ENCODE measurements at places on chromosomes 1 and 21.

- no peak for DNase-seq
- H3K27ac ChIP-seq, result no peak overlapping the region
- no peaks in the 10 kb centered on the region for H3K36me3 ChIP-seq
- no peaks in the 10 kb centered on the region for H3K4me1 ChIP-seq
- H3K4me3 ChIP-seq, result no peak overlapping the region
These were observed 123.7 kb downstream of the CDC7 start for GRCh38 chr1:91624331-91624730.

- no peaks in the 10 kb centered on the region for H3K27me3 ChIP-seq
- H3K27ac ChIP-seq, result peak overlapping the region; percentile 84
- DNase-seq, result peak; percentile 81
These were observed 49.7 kb downstream of the RASSF5 start for GRCh38 chr1:206556750-206557635.

DNA sequence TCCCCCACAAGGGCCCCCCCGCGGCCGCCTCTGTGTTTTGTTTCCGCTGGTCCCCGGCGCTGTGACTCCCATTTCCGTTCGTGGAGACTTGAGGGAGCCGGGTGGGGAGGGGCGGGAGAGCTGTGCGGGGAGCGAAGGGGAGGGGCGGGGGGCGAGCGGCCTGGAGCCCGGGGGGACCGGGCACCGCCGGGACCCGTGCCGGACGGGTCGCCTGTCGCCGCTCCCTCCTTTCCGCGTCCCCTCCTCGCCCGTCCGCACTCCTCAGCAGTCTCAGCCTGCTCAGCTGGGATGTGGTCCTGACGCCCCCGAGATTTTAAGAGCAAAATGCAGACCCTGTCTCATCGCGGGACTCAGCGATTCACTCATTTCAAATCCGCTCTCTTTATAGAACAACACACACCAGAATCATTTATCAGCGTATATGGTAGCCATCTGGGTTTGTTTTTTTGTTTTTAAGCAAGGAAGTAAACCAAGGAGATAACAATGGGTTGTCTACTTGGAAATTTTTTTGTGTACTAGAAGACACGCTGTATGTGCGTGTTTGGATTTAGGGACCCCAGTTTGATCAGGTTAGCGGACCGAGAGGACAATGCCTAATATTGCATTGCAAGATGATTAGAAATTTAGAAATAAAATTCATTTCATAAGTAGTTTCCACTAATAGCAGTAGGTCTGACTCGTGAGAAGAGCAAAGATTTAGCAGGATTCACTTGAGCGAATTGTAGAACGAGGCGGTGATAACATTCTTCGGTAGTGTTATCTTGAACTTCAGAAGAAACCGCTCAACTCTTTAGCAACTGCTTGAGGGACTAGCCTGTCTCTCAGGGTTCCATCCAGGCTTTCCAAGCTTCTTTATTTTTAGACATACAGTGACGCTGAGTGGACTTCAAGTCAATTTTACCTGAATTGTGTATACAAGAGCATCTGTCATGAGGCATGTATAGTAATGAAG lies 1.1 kb downstream of the GABPA start:
- H3K27ac ChIP-seq, result peak overlapping the region; percentile 96
- peaks cover 32% of the 10 kb centered on the region for H3K4me1 ChIP-seq
- no peaks in the 10 kb centered on the region for H3K27me3 ChIP-seq
- H3K36me3 ChIP-seq, result peaks cover under 1% of the 10 kb centered on the region

DNA sequence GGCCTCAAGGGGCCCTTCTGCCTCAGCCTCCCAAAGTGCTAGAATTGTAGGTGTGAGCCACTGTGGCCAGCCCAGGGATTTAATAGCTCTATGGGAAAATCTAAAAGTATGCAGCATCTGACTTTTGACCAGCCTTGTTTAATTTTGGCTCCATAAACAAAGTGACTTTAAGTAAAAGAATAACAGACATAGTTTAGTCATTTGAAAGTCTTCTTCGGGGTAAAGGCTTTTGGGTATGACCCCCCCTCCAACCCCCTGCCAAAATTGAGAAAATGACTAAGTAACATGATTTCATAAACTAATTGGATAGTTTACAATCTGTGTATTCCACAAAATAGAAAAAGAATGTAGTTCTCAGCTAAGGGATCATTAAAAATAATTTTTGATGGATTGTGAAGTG lies 17.0 kb downstream of the GPBP1L1 start:
- H3K4me3 ChIP-seq, result no peak overlapping the region
- H3K36me3 ChIP-seq, result no peaks in the 10 kb centered on the region
- no peaks in the 10 kb centered on the region for H3K27me3 ChIP-seq
- no peak for DNase-seq
- no peak overlapping the region for H3K27ac ChIP-seq

DNA sequence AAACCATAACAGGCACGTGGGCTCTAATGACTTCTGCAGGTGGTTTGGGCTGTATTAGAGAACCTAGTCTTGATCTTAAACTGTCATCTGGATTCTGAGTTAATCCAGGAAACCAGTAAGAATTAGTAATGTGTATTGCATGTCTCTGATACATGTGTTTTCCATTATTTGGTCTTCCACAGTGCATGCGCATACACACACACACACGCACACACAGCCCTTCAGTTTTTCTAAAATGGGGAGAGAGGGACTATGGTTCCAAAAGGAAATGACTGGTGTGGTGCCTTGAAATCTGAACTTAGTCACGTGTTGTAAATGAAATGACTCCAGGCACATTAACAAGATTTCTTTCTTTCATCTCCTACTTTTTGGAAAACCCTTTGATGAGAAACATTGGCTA lies 67.6 kb downstream of the OLFML2B start:
- no peaks in the 10 kb centered on the region for H3K27me3 ChIP-seq
- no peak overlapping the region for H3K4me3 ChIP-seq
- H3K27ac ChIP-seq, result no peak overlapping the region
- peak; percentile 38 for DNase-seq

DNA sequence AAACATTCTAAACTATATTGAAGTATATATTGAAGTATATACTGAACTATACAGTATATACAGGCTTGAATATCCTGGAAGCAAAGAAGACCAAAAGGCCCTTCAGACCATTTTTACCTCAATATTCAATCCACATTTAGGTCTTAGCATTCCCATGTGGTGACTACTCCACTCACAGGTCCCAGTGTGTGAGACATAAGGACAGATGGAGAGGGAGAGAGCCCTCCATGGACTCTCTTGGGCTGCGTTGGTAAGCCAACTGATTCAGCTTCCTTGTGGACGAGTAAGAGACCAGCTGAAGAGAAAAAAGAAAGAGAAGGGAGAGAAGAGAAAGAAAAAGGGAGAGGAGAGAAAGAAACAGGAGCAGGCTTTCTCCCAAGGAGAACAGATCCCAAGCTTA lies 37.3 kb upstream of the ZRANB2 start:
- H3K36me3 ChIP-seq, result no peaks in the 10 kb centered on the region
- no peaks in the 10 kb centered on the region for H3K4me1 ChIP-seq
- no peak overlapping the region for H3K27ac ChIP-seq
- no peaks in the 10 kb centered on the region for H3K27me3 ChIP-seq

GRCh38 chr1:51305371-51305823 lies 25.0 kb downstream of the TTC39A start:
- H3K4me1 ChIP-seq, result no peaks in the 10 kb centered on the region
- H3K27ac ChIP-seq, result no peak overlapping the region
- H3K36me3 ChIP-seq, result no peaks in the 10 kb centered on the region
- no peaks in the 10 kb centered on the region for H3K27me3 ChIP-seq

- H3K36me3 ChIP-seq, result no peaks in the 10 kb centered on the region
- no peak for DNase-seq
These were observed 311.6 kb upstream of the USP24 start for GRCh38 chr1:55526716-55527115.

DNA sequence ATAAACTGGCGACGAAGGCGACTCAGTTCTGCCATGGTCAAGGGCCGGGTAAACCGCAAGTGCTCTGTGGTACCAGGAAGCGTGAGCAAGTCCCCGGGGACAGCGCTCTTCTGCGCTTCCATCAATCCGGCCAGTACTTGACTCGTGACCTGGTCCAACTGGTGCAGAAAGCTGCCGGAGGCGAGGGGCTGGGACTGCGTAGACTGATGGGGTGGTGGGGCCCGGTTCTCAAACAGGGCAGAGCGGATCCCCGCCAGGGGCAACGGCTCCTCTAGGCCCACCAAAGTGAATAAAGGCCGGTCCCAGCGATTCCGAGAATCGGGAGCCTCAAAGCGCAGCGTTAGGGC lies 852 bp downstream of the KTI12 start:
- H3K27ac ChIP-seq, result peak overlapping the region; percentile 79
- H3K27me3 ChIP-seq, result no peaks in the 10 kb centered on the region
- H3K36me3 ChIP-seq, result no peaks in the 10 kb centered on the region
- H3K4me1 ChIP-seq, result peaks cover 13% of the 10 kb centered on the region
- peak; percentile 74 for DNase-seq
- H3K4me3 ChIP-seq, result peak overlapping the region; percentile 81
